Activated CD4-positive, alpha-beta T cell treated with anti-CD3 and anti-CD28 coated beads, Interleukin-2, amount 50 U/mL, for 1 hour (primary cell): ENCODE measurements at places on chromosomes 4 and X.

- no peak for DNase-seq
Measured at GRCh38 chrX:53362449-53362848, 60.0 kb downstream of the SMC1A start.

DNA sequence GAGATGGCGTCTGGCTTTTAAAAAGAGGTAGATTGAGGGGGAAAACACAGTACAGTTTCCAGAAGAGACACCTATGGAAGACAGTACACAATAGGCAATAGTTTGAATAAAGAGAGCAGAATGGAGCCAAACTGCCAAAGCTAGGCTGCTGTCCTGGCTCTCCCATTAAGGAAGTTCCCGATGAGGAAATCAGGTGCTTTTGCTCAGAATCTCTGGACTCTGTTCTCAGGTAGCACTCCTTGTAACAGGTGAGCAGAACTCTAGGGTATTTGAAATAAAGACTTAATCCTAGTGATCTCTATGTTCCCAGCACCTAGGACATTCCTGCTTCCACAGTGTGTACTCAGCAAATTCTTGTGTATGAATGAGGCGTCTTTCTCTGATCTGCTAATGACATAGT is 1.6 kb downstream of the EGF start:
- no peak for DNase-seq

DNA sequence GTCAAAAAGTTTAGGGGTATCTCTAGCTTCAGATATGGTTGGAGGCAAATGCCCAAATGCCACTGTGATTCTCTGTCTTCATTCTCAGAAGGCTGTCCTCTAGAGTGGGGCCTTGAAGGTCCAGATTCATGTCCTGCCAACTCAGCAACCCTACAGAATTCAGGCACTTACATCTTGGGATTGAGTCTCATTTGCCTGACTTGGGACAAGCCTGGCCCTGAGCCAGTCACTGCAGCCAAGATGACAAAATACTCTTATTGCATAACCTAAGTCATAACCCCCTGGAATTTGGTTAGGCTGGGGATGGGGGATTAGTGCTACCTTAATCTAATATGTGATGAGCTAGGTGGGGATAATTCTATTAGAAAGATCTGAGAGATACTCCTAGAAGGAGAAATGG is 100.5 kb downstream of the AREG start:
- DNase-seq: no peak

GRCh38 chr4:158513256-158513655 is 8.4 kb upstream of the RXFP1 start:
- DNase-seq: no peak

- no peak for DNase-seq
Measured at GRCh38 chr4:52961666-52962412, 99.7 kb downstream of the RASL11B start.

GRCh38 chr4:40262077-40262528 is 65.3 kb downstream of the RHOH start:
- DNase-seq: no peak
